Activated T-helper 17 cell treated with anti-CD3 and anti-CD28 coated beads, Interleukin-2, amount 50 U/mL, for 72 hours (primary cell): ENCODE measurements at places on chromosomes 7 and 10.

DNA sequence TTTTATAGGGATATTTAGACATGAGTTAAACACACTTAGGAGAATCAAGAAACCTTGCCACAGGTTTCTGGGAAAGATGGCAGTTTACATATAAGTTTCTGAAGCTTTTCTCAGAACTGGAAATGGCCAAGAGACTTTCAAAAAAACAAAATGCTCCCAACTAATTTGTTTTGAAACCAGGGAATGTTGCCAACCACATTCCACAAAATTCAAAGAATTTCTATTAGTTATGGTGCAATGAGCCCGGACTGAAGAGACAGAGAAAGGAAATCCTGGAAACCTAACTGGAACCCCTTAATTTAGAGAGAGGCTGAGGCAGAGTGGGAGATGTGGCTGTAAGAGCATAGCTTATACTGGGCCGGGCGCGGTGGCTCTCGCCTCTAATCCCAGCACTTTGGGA is 128.5 kb downstream of the PTEN start:
- ATAC-seq: no peak

DNA sequence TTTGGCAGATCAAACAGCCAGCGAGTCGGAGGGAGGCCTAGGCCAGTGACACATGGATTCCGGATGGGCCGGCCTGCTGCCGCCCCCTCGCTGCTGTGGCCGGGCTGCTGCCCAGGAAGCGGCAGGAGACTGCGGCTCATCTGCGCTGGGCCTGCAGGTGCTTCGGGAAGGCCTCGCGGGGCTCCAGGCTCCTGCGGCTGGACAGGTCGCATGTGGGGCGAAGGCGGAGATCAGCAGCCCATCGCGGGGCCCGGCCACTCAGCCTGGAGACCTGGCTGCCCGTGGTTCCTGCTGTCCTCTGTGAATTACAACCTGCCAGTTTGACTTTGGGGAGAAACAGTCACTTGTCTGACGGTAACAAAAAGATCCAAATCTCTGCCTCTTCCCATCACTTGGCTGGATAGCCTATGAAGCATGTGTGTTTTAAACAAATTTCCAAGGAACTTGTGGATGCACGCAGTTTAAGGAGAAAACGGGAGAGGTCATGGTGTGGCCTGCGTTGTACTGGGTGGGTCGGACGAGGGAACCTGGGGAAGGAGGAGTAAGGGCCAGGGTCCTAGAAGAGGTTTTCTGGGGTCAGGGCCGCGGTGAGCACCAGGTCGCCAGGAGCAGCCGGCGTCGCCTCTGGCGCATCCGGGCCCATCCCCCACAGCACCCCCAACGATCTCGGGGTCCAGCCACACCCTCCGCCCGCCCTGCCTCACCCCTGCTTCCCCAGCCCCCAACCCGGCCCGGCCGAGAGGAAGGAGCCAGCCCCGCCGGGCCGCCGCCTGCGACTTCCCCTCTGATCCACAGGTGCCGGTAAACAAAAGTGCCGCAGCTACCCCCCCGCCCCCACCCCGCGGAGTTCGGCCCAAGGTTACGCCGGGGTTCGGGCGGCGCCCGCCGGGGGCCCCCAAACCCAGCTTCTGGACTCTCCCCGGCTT is 1.6 kb downstream of the SPOCK2 start:
- ATAC-seq: peak; percentile 7

- no peak for ATAC-seq
These were observed 187.6 kb downstream of the ADARB2 start for GRCh38 chr10:1549591-1550290.

GRCh38 chr10:28367929-28368484 is 65.1 kb upstream of the MPP7 start:
- peak; percentile 94 for ATAC-seq

DNA sequence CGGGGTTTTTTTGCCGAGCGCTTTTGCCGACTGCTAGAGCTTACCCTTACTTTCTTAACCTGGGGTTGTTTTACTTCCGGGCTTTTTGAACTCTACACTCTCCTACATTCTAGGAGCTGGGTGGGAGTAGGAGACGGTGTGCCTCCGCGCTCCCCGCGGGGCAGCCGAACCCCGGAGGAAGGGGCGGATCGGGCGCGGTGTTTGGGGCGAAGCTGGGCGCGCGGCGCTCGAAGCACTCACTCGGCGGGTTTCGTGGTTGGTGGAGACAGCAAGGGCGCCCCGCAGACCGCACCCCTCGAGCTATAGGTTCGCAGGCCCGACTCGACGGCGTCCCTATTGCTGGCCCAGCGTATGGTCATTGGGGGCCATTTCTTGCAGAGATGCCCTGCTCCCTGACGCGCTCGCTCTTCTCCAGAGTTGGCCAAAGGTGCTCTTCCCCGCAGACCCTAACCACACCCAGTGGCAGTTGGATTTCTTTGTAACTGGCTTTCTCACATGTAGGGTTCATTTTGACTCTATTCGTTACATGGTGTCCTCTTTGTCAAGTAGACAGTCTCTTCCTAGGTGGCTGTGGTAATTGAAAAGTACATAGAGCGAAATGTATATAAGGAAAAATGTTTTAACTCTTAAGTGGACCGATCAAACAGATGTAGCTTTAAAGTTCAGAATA is 364 bp downstream of the ZNF518A start:
- peak; percentile 73 for ATAC-seq
